Thoracic aorta endothelial cell (primary cell): ENCODE measurements at places on chromosomes 3 and 15. TPM values are rescaled to one million over a fixed set of nuclear protein-coding genes. Genes with fewer than 3 reads are reported as not detected.

Gene GRAMD1C
- 29.9 and 32.2 TPM in 2 replicates for total RNA-seq

Gene PIK3CB
- 37.0 and 41.4 TPM in 2 replicates for total RNA-seq

Gene CLDN1
- 0.07 and 0.27 TPM in 2 replicates for total RNA-seq

Gene TMEM44
- 49.8 and 52.1 TPM in 2 replicates for total RNA-seq

Gene DGKG
- total RNA-seq, result 0.13 and 0.36 TPM in 2 replicates
